Vagina (tissue), 2 donors: ENCODE measurements at places on chromosomes 1 and 21.

DNA sequence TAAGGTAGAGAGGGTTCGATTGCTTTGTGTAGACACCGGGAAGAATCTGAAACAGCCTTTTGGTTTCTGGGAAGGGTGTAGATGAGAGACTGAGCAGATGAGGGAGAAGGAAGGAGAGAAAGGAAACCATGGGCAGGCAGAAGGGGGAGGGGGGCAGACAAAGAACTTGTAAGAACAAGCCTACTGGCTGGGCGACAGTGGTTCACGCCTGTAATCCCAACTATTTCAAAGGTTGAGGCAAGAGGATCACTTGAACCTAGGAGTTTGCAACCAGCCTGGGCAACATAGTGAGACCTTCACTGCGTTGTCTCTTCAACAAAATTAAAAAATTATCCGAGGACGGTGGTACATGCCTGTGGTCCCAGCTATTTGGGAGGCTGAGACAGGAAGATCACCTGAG is 106.2 kb downstream of the TM2D1 start:
- DNase-seq = no peak

GRCh38 chr1:24122776-24123175 is 10.8 kb upstream of the MYOM3 start:
- DNase-seq = no peak

- no peak for DNase-seq
Measured at GRCh38 chr1:44672961-44673674, 1.2 kb downstream of the TMEM53 start.

GRCh38 chr21:36354918-36355680 is 30.1 kb upstream of the CHAF1B start:
- no peak for DNase-seq

GRCh38 chr1:63200676-63201075 is 121.7 kb upstream of the FOXD3 start:
- no peak for DNase-seq

- no peak for DNase-seq
Measured at GRCh38 chr1:224922404-224923164, 6.9 kb upstream of the DNAH14 start.

GRCh38 chr1:151970626-151971025 is 23.0 kb downstream of the S100A10 start:
- no peak for DNase-seq

DNA sequence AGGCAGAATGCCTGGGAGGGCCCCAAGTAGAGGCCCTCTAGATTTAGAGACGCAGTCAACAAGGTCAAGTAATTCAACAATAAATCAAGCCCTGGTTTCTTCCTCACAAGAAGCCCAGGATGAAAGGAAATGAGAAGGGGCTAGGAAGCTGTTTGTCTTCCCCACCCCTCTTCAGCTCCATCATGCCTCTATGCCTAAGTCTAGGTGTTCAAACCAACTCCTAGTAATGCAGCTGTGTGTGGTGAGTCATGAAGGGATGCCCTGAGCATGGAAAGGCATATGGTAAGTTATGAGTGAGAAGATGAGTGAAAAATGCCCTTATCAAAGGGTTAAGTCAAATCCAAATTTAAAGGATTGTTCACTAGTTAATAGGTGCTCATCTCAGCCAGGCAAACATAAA is 339.5 kb downstream of the KCNH1 start:
- DNase-seq = no peak

DNA sequence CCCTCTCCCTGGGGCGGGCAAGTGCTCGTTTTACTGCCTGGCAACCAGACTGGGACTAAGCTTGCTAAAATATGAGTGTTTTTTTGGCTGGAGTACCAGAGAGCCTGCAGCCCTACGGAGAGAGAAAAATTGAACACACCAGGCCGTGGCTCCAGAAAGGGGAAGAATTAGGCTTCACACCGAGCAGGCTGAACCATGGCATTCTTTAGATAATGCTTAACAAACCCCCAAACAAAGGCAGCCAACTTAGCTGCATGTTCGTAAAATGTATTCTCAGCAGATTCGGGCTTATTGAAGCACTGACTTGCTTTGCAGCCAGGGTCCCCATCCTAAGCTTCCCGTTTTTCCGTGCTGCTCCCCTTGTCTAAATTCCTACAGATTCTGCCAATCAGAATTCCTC is 76.6 kb downstream of the LMX1A start:
- DNase-seq = no peak

GRCh38 chr1:161962091-161962887 is 61.4 kb downstream of the OLFML2B start:
- no peak for DNase-seq
